ENCODE measurements at places on chromosomes 7 and 10.

DNA sequence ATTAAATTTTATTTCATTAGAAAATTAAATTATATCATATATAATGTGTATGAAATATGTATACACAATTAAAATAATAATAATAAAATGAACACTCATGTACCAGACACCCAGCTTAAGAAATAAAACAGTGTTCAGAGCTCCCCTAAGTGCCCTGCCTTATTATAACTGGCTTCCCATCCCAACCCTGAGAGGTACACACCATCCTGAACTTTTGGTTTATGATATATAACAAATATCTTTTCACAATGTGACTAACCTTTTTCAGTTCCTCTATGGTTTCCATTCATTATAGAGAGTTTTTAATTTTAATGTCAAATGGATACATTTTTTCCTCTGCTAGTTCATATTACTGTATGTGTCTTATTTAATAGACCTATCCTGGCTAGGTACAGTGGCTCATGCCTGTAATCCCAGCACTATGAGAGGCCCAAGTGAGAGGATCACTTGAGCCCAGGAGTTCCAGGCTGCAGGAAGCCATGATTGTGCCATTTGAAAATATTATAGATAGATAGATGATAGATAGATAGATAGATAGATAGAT lies 24.0 kb upstream of the STEAP2 start:
- no peak for DNase-seq

DNA sequence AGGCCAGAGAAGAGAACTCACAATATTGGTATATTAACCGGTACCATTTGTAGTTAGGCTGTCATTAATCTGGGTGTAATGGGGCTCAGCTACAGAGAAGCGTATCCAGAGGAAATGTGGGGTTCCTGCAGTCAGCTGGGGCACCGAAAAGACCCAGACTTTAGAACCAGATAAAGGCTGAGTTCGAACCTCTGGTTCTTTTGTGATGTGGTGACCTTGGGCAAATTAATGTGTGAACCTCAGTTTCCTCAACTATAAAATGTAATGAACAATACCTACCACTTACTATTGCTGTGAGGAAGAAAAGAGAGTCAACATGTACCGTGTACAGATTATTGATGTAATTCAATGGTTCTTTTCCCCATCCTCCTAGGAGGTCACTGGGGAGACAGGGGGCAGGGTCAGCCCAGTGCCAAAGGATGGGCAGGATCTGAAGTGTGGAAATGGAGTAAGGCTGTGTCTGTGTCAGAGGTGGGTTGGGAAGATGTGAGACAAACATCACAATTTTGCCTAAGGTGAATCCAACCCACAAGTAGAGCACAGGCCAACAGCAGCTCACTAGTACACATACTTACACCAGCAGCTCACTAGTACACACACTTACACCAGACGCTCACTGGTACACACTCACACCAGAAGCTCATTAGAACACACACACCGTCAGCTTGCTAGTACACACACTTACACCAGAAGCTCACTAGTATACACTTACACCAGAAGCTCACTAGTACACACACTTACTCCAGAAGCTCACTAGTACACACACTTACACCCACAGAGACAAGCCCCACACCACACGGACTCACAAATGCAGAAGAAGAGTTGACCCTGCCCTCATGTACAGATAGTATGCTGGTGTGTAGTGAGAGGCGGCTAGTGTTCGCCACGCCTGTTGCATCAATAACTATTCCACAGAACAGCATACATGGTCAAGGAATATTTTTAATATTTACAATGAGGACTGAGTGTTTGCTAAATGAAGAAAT lies 28.0 kb downstream of the PRSS2 start:
- no peak for DNase-seq

GRCh38 chr7:49766966-49767365 lies 6.5 kb upstream of the VWC2 start:
- no peak for DNase-seq

DNA sequence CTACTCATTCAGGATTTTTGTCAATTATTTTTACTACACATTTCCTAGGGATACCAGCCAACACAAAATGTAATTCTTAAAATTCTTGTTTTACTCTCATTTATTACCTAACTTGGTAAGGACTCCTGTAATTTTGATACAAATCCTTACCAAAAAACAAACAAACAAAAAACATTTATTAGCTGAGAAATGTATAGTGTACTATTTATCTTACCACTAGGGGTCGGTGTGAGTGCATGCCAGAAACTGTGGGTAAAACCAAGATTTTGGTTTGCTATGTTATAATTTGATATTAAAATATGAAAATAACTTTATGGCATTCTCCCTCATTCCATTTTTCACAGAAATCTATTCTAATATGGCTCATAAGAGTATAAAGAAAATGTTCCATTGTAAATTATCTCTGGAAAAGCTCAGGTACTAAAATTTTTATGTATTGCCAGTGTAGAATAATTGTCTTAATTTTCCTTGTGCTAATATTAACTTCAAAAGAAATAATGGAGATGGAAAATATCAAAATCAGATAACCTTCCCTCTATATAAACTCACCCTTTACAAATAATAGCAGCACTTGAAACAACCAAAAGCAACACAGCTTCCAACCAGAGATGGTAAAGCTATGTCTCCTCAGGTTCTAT lies 290.8 kb upstream of the PCDH15 start:
- no peak for DNase-seq

DNA sequence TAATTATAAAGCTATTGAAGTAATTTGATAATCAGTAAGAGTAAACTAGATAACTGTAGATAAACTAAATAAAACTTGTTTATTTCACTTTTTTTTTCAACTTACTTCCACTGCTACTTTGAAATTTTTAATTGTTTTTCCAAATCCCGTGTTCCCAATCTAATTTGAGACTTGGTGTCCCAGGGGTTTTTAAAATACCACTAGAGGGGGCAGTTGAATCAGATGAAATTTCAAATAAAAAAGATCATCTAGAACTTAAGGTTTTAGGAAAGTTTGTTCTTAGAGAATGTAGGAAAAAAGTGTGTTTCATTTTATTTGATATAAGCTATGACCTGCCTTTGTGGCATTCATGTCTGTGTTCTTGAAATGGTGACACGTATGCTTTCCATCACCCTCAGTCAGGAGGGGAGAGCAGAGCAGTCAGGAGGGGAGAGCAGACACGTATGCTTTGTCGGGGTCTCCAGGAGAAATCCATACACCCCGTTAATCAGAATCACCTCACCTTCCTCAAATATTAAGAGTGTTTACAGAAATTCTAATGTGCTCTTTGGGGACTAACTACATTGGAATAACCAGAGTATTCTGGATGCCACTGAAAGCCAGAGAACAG lies 49.9 kb downstream of the C10orf67 start:
- DNase-seq = no peak

DNA sequence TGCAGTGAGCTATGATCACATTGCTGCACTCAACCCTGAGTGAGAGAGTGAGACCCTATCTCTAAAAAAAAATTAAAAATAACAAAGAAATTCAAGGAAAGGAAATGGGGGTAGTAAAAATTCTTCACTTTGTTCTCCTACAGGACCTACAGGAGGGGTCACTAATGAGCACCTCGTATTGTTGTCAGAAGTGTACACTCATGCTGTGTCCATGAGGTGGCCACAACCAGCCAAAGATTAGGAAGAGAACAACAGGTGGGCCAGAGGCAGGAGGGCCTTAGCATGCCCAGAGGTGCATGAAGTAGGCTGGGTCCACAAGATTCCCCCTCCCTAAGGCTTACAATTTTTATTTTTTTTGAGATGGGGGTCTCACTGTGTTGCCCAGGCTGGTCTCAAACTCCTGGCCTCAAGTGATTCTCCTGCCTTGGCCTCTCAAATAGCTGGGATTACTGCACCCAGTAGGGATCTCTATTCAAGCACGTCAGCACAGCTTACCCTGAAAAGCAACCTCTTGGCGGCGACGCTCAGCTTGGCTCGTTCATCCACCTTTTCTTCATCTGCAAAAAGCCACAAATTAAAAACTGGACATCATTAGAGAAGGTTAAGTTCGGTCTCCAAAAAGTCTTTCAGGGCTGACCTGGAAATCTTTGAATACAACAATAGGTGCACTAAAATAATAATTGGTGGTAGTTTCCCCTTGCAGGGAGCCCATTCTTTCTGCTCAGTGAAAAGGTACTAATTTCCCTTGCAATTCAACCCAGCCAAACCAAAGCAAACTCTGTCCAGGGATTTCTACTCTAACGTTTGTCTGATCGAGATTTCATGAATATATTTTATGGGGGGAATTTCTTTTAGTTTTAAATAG lies 104.4 kb downstream of the SVIL start:
- DNase-seq = no peak

DNA sequence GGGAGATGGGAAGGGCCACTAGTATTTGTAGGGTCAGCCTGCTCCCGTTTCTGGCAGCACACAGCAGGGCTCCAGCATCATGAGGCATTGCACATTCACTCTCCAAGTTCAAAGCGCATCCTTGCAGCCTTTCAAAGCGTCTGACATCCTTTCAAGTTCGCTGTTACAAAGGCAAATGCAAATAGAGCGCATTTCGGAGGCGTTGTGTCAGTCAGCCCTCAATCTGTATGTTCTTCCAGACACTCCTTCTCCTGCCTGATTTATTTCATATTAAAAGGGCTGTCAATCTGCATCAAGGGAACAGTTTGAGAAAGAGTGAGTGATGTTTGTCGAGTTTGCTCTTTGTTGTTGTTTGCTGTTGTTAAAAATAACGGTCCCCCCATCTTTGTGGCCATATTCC lies 188.5 kb downstream of the SNX10 start:
- DNase-seq = no peak

GRCh38 chr10:53379956-53380355 lies 607.4 kb upstream of the MBL2 start:
- DNase-seq = no peak

- no peak for DNase-seq
These were observed 87.7 kb upstream of the CYP26C1 start for GRCh38 chr10:92972886-92973285.

DNA sequence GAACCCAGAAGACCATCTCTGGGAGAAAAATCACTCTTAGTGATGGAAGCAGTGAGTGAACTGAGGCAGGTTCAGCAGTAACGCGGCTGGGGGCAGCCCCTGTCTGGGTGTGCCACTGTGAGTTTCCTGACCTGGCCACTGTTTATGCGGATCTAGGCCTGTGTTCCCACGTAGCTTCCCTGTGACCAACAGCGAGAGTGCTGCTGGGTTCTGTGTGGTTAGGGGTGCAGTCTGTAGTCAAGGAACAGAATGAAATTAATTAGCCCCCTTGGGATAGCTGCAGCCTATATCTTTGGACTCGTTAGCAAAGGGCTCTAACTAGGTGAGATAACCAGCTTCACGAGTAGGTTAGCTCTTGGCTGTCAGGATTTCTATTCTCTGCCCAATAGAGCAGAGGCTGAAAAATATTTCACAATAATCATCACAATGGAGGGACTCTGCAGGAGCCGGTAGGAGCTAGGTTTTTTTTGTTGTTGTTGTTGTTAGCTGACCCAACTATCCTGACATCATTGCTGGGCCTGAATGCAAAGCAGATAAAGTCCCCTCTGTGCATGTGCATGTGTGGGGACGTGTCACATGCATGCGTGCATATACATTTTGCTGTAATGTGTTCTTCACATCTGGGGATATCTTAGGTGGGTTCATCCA lies 164.9 kb downstream of the TMEM178B start:
- no peak for DNase-seq

- no peak for DNase-seq
These were observed 93.8 kb downstream of the PARD3 start for GRCh38 chr10:34721208-34721840.

GRCh38 chr7:137999496-138000080 lies 2.3 kb downstream of the CREB3L2 start:
- DNase-seq = no peak

DNA sequence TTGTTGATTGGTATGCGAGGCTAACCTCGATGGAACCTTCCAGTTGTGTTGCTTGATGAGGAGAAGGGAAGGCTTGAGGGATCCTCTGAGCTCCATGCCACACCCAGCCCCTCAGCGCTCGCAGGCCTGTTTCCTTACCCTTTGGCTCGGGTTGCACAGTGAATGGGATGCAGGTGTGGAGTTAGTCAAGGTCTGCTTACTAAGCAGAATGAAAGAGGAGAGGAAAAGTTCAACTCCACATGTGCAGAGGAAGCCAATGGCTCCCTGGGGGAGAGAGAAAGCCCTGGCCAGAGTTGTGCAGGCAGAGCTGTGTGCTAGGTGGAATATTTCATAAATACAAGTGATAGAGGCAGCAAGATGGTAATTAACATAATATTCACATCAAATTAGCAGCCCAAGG lies 85.5 kb downstream of the JCAD start:
- no peak for DNase-seq

DNA sequence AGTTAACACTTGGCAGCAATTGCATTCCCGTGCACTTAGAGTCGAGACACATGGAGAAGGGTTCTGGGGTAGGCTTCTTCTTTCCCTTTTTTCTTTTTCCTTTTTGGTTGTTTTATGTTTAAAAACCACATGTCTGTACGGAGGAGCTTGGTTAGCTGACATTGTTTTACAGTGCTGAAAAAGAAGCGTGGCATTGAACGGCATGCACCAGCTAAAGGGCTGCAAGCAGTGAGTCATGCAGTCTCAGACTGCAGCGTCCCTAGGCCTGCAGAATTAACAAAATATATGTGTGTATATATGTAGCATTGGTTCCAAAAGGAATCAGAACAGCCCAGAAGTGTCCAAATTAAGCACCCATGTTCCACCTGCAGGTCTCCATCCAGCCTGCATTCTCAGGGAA lies 211.0 kb downstream of the TCF7L2 start:
- no peak for DNase-seq

DNA sequence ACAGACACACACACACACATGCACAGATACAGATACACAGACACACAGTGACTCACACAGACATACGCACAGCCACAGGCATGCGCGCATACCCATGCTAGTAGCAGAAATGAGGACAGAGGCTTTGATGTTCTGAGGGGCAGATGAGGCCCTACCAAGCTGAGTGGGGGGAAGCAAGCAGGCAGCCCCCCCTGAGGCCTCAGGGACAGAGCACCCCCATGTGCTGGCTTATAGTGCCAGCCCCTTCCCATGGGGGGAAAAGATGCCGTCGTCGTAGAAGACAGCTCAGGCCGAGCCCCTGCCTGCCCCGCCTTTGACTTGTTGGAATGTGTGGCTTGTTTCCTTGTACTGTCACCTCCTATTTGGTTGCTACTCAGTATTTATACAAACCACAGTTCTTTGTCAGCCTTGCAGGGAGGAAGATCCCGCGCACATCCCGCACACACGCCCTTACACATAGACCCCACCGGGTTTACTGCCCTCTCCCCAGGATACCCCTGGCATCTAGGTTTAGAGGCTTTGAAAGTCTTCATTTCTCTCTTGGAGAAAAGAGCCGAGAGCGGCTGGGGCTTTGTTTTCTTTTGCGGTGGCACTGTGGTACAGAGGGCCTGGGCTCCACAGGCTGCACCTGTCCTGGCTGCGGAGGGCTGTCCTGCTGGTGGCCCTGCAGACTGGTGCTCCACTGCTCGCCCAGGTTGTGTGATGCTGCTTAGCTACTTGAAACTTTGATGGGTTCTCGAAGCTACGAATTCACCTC lies 112.5 kb downstream of the DOCK1 start:
- no peak for DNase-seq

- no peak for DNase-seq
These were observed 26.2 kb downstream of the COPG2 start for GRCh38 chr7:130642383-130642782.

GRCh38 chr10:132518572-132519381 lies 18.8 kb upstream of the INPP5A start:
- no peak for DNase-seq

- no peak for DNase-seq
These were observed 33.1 kb downstream of the GSTO2 start for GRCh38 chr10:104301907-104302690.

All from esophagus squamous epithelium (tissue), 5 donors.